DMS79 treated with DMSO at 0.1 percent for 48 hours (cell line): ENCODE measurements at places on chromosomes 4 and X.

- DNase-seq: no peak
Observed at GRCh38 chr4:83019794-83020494, 9.3 kb upstream of the LIN54 start.

GRCh38 chr4:60865273-60865672, 334.9 kb upstream of the ADGRL3 start:
- no peak for DNase-seq

DNA sequence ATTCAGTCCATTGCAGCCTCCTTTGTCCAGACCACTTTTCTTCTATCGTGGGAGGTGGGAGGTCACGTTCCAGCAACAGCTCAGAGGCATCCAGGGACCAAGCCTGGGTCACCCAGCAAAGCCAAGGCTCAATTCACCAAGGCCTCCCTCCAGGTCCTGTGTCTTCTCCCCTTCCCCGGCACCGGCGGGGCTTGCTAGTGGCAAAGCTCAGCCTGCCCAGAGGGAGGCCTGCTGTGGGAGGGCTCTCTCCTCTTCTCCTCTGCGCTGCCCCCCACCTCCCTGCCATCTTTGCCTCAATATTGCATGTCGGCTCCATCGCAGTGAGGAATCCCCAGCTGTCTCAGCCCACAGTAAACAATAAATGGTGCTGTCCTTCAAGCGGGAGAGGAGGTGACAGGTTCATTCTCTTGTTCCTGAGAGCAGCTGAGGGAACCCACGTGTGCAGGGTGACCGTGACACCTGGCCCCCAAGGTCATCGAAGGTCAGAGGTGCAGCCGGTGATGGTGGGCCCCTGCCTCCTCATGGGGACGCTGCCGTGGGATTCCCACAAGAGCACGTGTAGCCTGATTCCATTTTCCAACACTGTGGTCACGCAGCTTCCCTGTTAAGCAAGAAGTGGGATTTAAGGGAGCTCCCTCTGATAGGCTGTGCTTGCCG, 111.5 kb upstream of the PSAPL1 start:
- DNase-seq: no peak

- DNase-seq: peak; percentile 55
Observed at GRCh38 chr4:931960-932712, at the start of the genes GAK and TMEM175. Gene GAK, minus strand, starts transcription at chr4:932316. Its CDS starts 129 bp downstream, at chr4:932187. Gene TMEM175, plus strand, starts transcription at chr4:932460. Its CDS starts 15,280 bp downstream, at chr4:947740.

DNA sequence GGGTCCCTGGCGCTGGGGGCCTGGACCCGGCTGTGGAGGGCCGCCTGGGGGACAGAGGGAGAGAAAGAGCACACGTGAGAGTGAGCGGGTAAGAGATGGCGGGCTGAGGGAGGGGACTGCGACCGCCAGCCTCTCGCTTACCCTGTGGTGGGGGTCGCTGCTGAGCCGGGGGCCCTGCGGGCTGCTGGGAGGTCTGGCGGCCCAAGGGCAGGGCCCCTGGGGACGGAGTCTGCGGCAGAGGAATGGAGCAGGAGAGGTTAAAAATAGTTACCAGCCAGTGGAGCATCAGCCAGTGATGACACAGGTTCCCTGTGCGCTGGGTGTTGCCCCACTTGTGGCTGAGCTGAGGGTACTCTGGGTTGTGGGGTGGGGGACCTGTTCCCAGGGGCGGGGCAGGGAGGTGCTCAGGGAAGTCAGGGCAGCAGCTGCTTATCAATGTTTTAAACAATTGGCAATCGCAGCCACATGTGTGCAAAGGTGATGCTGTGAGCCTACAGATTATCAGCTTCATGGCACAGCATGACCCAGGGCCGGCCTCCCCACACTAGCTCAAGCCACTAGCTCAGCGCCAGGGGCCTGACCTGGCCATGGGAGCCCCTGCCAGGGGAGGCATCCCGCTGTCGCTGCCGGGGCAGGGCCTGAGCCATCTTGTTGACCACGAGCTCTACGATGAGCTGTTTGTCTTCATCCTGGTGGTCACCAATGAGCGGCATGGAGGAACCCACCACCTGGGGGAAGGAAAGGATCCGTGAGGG, 7.5 kb upstream of the TIMP1 start:
- DNase-seq: no peak

- no peak for DNase-seq
Observed at GRCh38 chr4:2923668-2924173, 39.5 kb downstream of the NOP14 start.

DNA sequence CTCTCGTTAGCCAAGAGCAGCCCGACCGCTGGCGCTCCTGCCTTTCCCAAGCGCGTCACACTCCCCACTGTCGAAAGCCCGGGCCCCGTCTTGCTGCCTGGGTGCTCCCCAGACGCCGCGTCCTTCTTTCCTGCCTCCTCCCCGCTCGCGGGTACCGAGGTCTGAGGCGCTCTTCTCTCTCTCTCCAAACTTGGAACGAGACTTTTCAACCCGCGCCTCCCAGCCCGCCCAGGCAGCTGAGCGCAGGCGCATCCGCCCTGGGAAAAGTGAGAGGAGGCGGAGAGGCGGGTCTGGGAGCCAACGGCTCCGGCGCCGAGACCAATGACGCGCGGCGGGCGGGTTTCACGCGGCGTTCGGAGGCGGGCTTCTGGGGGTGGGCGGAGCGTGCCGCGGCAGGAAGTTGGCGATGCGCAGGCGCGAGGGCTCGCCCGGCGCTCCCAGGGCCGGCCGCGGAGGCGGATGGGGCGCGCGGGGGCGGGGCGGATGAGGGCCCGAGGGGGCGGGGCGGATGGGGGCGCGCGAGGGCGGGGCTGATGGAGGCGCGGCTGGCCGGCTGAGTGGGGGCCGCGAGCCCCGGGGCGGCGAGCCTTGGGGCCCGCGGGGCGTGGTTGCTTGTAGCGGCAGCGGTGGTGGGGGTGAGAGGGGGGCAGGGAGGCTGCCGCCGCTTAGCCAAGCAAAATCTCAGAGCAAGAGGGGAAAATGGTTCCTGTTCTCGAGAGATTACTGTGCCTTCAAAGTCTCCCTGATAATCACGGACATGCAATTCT, at the start of gene RBBP7:
RBBP7 (minus strand) TSS at position 268 of the 767 bp plus-strand sequence. CDS start 309 bp downstream, outside the sequence.
- DNase-seq: peak; percentile 44

DNA sequence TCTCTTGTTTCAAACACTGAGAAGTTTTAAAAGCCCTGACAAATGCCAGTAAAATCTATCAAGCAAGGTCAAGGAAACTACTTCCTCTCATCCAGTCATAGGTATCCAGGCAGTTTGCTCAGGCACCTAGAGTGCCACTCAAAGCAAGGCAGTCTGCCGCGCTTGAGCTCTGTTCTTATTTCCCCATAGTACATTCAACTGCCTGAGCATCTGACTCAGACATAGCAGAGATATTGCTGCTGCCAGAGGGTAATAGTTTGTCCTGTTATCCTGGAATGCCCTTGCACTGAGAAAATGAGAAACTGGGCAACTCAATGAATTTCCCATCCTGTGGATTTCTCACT, 16.1 kb upstream of the ATP8A1 start:
- DNase-seq: no peak

DNA sequence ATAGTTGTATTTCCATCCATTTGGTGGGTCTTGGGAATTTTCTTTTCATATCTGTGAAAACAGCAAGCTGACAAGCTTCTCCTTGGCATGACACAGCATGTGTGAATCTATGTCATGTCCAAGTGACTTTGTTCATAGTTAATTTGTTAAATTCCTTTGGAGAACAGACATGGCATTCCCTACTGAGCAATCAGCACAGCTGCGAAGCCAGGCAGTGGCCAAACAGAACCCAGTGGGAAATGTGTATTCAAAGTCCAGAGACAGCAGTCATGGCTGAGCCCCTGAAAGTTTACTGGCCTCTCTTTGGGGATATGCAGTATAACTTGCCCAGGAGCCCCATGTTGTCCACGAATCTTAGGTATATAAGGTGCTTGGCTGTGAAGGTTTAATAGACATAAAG, 474.7 kb downstream of the NKX6-1 start:
- DNase-seq: no peak

DNA sequence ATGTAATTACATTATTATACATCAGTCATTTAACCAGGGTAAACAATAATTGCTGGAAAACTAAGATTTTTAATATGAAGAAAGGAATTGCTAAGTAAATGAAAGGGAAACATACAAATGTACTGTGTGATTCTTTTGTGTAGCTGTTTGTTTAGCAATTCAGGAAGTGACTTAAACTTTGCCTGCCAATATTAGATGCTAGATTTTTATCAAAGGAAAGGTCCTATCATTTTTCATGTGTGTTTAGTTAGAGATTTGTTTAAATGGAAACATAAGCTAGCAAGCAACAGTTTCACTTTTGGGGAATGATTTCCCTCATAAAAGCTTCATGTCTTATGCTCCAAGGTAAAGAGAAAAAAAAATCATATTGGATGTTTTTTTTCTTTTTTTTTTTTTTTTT, 95.1 kb upstream of the LIMCH1 start:
- DNase-seq: no peak

GRCh38 chrX:14351611-14352303, 177.6 kb upstream of the GLRA2 start:
- no peak for DNase-seq

DNA sequence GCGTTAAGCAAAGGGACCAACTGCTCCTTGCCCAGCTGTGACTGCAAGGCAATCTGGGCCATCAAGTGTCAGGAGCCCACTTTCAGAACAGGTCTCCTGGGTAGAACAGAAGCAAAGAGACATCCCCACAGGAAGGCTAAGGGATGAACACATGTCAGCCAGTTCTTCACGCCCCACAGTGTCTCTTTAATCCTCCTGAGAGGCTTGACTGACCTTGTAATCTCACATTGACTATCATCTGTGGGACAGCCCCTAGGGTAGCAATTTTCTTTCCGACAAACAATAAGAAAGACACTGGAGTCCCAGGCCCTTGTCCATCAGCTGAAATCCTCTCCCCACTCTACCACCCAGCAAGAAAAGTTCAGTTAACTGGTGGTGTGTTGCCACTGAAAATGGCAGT, 1.0 kb downstream of the CHRDL1 start:
- no peak for DNase-seq

- DNase-seq: peak; percentile 17
Observed at GRCh38 chr4:39637586-39638353, 895 bp downstream of the SMIM14 start.

DNA sequence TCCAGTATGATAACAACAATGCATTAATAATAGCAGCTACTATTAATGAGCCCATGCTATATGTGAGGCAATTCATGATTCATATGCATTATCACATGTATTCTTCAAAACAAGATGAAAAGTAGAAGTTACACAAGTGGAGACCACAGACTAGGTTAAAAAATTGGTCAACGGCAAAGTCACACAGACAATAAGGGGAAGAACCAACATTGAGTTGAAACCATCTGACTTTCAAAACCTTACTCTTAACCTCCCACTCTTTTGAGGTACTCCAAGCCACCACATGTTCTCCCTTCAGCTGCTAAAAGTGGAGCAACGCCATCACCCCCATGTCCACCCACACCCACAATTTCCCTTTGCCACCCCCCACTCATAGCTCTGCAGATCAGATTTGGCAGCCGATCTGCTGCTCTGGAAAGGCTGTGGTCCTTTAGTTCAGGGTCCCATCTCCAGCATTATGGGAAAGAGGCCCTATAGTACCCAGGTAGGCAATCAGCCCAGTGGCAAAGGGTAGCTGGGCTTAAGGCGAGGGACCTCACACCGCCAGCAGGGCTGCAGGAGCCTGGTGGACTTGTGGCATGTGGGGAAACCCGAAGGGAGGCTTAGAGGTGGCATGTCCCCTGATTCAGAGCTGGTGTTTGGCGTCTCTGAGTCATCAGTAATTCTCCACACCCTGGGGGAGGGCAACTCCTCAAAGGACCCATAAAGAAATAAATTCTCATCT, 33.5 kb upstream of the CYBB start:
- DNase-seq: no peak

DNA sequence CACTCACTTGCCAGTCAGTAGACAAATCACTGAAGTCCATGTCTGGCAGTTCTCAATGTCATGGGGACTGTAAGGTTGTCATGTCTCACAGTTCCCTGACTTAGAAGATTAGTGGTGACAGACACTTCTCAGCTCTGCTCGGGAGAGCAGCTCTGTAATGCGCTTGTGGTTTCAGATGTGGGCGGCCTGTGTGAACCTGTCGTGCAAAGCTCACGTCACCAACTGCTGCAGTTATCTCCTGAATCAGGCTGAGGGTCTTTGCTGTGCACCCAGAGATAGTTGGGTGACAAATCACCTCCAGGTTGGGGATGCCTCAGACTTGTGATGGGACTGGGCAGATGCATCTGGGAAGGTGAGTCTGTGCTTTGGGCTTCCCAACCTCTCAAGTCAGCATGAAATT, at the start of gene IL9R:
IL9R (plus strand) TSS at position 261 of the 400 bp plus-strand sequence; CDS start at position 325, 64 bp downstream.
- DNase-seq: no peak

- no peak for DNase-seq
Observed at GRCh38 chr4:158327525-158327924, 117.2 kb downstream of the TMEM144 start.
